Activated T-cell treated with anti-CD3 and anti-CD28 coated beads, Interleukin-2, amount 50 U/mL, for 24 hours (primary cell): ENCODE measurements at places on chromosomes 7 and 10.

GRCh38 chr10:31581741-31582323, 262.8 kb downstream of the ZEB1 start:
- no peak for DNase-seq

DNA sequence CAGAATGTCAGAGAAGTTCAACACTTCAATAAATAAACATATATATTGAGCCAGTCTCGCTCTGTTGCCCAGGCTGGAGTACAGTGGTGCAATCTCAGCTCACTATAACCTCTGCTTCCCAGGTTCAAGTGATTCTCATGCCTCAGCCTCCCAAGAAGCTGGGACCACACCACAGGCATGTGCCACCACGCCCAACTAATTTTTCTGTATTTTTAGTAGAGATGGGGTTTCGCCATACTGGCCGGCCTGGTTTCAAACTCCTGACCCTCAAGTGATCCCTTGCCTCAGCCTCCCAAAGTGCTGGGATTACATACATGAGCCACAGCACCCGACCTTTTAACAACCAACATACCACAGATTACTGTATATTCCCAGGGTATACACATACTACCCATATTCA, 134.2 kb downstream of the JMJD1C start:
- no peak for DNase-seq

GRCh38 chr10:3538291-3538655, 246.7 kb downstream of the KLF6 start:
- DNase-seq, result no peak

GRCh38 chr10:35074266-35074665, 15.9 kb downstream of the CUL2 start:
- DNase-seq, result no peak

DNA sequence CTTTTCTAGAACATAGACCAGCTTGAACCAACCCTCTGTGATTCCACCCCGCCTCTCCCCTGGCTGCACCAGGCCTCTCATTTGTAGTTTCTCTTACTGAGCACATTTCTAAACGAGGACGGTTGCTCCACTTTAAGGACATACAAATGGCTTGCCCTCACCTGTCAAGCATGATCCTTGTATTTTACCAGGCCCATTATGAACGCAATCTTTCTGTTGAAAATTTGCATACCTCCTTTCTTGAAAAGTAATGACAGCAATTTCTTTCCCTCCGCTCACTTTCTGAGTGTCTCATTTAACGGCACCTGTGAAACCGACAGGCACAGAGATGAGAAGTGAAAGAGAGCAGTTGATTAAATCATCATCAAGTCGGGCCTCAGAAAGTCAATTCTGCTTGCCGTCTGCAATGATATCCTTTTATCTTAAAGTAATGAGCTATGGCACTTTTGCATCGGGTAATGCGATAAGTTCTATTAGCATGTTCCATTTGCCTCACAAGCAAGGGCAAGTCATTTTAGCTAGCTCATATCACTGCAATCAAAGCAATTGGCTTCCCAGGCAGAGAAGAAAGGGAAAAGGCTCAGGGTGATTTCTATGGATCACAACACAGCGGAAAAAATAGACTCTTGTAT, 705.6 kb upstream of the GALNT17 start:
- DNase-seq, result no peak

DNA sequence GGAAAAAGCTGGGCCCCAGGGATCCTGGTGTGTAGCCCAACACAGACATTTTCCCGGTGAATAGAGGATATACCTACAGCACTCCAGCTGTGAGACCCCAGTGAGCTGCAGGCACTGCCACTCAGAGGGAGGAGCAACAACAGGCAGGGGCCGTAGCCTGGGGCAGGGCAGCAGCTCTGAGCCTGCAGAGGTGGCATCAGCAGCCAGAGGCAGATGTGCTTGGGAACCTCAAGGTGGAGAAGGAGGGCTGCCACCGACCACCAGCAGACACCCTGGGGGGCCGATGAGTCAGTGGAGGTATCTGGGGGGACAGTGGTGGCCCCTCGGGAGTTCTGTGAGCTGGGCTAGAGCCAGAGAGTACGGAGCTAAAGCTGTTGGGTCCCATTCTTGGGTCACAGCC, 110.2 kb upstream of the GDF10 start:
- no peak for DNase-seq

DNA sequence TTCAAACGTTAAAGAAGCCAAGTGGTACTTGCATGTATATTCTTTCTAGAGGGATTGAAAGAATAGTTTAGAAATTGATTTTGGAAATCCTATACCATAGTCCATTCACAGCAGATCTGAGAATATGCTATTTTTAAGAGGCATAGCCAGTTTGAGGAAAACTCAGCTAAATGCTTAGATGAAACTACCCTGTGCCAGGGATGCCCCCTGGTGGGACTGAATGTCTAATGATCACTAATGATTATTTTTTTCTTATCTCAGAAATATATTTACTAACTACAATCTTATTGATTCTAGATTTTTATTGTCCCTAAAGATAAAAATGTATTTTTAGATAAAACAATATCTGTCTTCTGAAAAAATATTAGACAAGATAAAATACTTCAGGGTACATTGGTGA, 844.9 kb upstream of the PHF14 start:
- DNase-seq, result no peak

DNA sequence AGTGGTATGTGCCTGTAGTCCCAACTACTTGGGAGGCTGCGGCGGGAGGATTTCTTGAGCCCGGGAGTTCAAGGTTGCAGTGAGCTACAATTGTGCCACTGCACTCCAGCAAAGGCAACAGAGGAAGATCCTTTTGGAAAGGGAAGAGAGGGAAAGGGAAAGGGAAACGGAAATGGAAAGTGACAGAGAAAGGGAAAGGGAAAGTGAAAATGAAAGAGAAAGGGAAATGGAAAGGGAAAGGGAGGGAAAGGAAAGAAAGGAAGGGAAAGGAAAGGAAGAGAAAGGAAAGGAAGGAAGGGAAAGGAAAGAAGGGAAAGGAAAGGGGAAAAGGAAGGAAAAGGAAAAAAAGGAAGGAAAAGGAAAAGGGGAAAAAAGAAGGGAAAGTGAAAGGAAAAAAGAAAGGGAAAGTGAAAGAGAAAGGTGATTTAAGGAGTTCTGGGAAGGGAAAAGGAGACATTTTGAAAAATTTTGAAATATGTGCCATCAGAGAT, 2.3 kb upstream of the ZC3HAV1 start:
- DNase-seq, result no peak

GRCh38 chr7:141071855-141072547, 1.9 kb upstream of the TMEM178B start:
- DNase-seq, result peak; percentile 37

- DNase-seq, result no peak
Measured at GRCh38 chr10:24777196-24777595, 53.5 kb upstream of the ARHGAP21 start.

- no peak for DNase-seq
Measured at GRCh38 chr7:767580-767940, 40.5 kb upstream of the PRKAR1B start.

GRCh38 chr7:156559001-156559400, 81.6 kb upstream of the RNF32 start:
- DNase-seq, result no peak

DNA sequence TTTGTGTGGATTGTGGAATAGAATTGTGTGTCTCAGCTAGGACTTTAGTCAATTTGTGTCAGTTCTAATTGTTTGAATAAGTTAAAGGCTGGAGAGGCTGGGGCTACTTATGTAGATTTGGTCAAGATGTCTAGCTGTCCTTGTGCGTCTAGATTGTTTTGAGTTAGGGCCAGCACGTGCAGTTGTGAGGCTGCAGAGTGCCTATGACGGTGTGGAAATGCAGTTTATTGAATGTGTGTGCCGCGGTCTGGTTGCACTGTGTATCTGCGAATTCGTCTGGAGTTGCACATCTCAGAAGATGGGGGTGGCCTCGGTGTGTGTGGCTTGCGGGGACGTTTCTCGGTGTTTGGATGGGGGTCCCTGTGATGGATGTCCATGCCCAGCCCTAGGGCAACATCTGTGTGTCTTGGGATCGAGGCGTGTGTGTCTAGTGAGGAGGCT, 10.2 kb downstream of the EMX2 start:
- no peak for DNase-seq

DNA sequence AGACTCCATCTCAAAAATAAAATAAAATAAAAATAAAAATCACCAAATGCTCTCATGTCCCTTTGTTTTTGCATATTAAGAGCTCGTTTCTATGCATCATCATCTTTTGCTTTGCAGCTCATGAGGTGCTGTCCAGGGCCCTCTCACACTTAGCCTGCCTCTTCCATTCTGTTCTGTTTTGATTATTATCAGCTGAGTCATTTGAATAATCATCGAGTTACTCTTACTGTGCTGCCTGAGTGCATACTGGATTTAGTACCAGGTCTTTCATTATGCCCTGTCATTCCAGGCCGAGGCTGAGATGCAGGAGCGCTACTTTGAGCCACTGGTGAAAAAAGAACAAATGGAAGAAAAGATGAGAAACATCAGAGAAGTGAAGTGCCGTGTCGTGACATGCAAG, 33.0 kb downstream of the UCMA start:
- no peak for DNase-seq

DNA sequence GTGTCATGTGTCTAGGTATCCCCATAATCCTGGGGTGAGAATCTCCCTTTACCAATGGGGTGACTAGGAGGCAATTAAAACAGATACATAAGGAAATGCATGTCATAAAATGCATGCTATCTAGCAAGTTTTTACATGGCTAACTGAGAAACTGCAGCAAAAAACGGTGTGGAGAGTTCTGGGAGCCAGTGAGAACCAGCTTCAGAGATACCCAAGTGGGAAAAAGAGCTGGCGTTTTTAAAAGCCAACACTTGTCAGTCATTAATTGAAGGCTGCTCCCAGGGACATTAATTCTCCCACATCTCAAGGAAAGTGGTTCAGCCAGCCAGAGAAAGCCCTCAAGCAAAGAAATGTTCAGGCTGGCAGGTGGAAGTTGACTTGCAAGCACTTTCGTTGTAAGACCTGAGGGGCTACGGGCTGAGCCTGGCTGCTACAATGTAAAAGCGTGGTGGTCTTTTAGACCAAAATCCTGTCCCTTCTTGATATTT, 28.1 kb downstream of the ST8SIA6 start:
- no peak for DNase-seq

- DNase-seq, result no peak
Measured at GRCh38 chr7:75979759-75980429, 14.5 kb downstream of the TMEM120A start.

GRCh38 chr10:62473241-62473640, 99.1 kb downstream of the ZNF365 start:
- no peak for DNase-seq

DNA sequence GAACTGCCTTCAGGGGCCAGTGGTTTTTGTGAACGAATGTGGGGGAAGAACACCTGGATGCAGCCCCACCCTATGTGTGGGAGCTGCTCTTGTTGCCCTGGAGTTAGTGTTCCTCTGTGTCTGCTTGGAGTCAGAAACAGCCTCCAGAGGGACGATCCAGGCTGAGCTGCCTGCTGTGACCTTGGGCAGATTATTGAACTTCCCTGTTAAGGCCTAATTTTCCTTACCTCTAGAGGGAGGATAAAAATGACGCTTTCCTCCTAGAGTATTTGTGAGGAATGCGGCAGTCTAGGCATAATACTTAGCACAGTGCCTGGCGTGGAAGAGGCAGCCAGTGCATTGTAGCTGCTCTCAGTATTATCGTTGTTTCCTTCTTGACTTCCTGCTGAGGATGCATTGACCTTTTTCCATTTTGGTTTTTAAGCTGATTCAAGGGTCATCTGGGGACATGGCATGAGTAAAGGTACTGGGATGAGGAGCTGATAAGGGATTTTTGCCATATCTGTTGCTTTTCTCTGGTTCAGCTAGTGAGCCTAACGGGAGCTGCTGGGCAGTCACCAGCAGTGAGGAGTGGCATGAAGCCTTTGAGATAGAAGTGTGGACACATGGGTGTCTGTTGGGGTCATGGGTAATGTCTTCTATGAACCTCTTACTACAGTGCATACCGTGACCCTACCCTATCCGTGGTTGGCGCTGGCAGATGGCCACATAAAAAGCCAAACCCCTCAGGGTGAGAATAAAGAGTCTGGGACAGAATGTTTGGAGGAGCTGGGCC, 6.4 kb downstream of the ZFYVE27 start:
- no peak for DNase-seq

GRCh38 chr10:95214369-95214768, 20.3 kb downstream of the ACSM6 start:
- DNase-seq, result no peak

DNA sequence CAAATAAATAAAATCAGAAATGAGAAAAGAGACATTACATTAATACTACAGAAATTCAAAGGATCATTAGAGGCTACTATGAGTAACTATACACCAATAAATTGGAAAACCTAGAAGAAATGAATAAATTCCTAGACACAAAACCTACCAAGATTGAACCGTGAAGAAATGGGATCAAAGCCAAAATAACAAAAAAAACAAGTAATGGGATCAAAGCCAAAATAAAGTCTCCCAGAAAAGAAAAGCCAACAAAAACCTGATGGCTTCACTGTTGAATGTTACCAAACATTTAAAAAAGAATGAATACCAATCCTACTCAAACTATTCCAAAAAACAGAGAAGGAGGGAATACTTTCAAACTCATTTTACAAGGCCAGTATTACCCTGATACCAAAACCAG, 20.0 kb downstream of the GSDME start:
- DNase-seq, result no peak

GRCh38 chr10:32865170-32865569, 92.9 kb downstream of the ITGB1 start:
- DNase-seq, result no peak

- DNase-seq, result no peak
Measured at GRCh38 chr7:125020801-125021200, 91.2 kb upstream of the POT1 start.

DNA sequence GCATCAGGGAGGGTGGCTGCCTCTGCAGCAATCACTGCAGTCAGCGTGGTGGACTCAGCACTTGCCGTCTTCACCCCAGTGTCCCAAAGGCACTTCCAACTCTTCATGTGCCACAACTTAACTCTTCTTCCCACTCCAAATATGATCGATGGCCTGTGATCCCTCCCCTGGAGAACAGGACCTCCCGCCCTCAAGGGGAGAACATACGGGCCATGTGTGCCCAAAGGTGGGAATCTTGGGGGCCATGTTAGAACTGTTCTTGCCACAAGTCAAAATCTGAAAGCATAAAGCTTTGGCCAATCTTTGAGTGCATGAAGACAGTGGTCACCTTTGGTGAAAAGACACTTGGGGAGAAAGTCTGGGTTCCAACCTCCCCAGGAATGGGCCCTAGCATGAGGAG, 368.5 kb upstream of the MGMT start:
- DNase-seq, result no peak

GRCh38 chr7:158726277-158726807, 21.7 kb upstream of the NCAPG2 start:
- DNase-seq, result no peak

DNA sequence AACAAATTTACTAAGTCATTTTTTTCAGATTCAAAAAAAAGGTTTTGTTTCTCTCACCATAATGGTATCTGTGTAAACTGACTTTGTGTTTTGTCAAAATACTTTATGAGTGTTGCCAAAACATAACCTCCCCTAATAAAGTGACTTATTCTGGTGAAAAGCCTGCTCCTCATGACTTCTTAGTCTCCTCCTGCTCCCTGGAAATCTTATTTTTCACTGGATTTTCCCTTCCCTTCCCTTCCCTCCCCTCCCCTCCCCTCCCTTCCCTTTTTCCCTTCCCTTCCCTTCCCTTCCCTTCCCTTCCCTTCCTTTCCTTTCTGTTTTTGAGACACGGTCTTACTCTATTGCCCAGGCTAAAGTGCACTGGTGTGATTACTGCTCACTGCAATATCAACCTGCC, 650.1 kb upstream of the GHITM start:
- DNase-seq, result no peak
